GM06990 (cell line): ENCODE measurements at places on chromosomes 1 and 21.

DNA sequence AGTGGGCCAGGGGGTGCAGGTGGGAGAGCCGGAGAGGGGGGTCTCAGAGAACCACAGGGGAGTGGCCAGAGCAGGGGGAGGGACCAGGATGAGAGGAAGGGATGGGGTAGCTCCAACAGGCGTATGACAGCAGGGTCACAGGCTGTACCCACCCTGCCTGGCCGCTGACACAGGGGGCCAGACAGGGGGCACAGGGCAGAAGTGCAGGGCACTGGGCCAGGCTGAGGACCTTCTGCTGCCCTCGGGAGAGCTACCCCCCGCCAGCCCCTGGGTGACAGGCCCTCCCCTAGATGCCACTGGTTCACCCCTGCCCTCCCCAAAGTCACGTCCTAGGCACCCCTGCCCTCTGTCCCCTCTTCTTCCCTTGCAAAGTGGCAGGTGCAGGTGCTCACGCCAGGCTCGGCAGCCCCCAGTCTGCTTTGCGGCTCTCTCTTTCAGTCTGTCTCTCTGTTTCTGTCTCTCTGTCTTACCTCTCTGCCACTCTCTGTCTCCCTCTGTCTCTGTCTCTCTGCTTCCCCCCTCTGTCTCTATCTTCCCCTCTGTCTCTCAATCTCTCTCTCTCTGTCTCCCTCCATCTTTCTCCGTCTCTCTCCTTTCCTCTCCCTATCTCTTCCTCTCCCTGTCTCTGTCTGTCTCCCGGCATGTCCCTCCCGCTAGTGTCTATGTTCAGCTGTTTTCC, 48.5 kb downstream of the WNT9A start:
- DNase-seq: no peak

GRCh38 chr1:190847166-190847565, 369.5 kb upstream of the BRINP3 start:
- DNase-seq: no peak

DNA sequence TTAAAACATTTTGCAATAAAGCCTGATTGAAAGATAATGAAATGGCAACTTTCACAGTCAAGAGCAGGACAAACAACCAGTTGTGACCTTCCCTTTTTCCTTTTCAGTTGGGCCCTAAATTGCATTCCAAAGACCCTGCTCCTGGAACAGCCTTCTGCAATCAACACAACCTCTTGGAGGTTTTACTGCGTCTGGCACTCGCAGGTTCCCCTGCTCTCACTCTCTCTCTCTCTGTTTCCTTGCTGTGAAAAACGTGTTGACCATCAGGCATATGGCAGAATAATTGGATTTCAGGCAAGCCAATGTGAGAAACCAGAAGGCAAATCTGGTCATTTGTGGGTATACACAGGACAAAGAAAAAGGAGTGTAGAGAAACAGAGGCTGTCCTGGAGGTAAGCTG, 23.2 kb downstream of the SLC44A5 start:
- no peak for DNase-seq

GRCh38 chr1:151807766-151808165, 2.5 kb upstream of the LINGO4 start:
- DNase-seq: no peak

GRCh38 chr21:41759214-41759840, 7.5 kb downstream of the RIPK4 start:
- no peak for DNase-seq
